ENCODE measurements at places on chromosomes 3 and 15. TPM values are rescaled to one million over a fixed set of nuclear protein-coding genes. Genes with fewer than 3 reads are reported as not detected.
A peak's percentile ranks its signal among the peaks of the same experiment; 100 is the strongest.

- H3K4me3 ChIP-seq, result no peak overlapping the region
- no peak for DNase-seq
- no peak overlapping the region for H3K27ac ChIP-seq
- H3K36me3 ChIP-seq, result no peaks in the 10 kb centered on the region
- H3K27me3 ChIP-seq, result no peaks in the 10 kb centered on the region
- no peaks in the 10 kb centered on the region for H3K4me1 ChIP-seq
Observed at GRCh38 chr15:70439880-70440279, 323.5 kb downstream of the UACA start.

DNA sequence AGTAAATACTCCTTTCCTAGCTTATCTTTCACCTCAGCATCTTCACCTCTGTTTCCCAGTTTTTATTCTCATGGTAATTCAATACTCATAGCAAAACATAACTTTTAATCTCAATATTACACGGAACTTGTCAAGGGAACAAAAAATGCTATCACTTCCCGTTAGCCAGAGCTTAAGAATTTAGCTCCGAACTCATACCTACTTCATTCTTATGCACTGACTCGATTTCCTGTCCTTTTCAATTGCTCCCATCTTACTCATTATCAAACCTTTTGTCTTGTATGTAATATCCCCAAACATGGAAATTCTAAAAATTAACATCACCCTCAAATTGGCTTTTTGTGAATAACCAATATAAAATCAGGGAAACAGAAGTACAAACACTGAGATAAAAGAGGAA is 28.2 kb downstream of the MYEF2 start:
- H3K4me1 ChIP-seq, result no peaks in the 10 kb centered on the region
- H3K27ac ChIP-seq, result no peak overlapping the region
- no peaks in the 10 kb centered on the region for H3K36me3 ChIP-seq

The ZBTB11 gene
- 12.1 TPM for total RNA-seq

DNA sequence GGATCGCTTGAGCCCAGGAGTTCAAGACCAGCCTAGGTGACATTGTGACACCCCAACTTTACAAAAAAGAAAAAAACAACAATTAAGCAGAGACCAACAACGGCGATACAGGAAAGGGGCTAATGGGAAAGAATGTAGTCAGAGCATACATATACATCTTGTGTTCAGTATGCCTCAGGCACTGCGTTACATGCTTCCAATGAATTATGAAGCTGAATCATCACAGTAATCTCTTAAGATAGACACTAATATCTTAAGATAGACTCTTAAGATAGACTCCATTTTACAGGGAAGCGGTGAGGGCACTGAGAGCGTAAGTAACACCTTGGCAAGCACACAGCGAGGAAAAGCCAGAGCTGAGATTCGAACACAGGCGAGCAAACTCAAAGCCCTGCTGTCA is 6.1 kb upstream of the LDHAL6B start:
- H3K27ac ChIP-seq, result no peak overlapping the region
- no peak for DNase-seq
- no peaks in the 10 kb centered on the region for H3K27me3 ChIP-seq
- no peaks in the 10 kb centered on the region for H3K4me1 ChIP-seq
- H3K4me3 ChIP-seq, result no peak overlapping the region

DNA sequence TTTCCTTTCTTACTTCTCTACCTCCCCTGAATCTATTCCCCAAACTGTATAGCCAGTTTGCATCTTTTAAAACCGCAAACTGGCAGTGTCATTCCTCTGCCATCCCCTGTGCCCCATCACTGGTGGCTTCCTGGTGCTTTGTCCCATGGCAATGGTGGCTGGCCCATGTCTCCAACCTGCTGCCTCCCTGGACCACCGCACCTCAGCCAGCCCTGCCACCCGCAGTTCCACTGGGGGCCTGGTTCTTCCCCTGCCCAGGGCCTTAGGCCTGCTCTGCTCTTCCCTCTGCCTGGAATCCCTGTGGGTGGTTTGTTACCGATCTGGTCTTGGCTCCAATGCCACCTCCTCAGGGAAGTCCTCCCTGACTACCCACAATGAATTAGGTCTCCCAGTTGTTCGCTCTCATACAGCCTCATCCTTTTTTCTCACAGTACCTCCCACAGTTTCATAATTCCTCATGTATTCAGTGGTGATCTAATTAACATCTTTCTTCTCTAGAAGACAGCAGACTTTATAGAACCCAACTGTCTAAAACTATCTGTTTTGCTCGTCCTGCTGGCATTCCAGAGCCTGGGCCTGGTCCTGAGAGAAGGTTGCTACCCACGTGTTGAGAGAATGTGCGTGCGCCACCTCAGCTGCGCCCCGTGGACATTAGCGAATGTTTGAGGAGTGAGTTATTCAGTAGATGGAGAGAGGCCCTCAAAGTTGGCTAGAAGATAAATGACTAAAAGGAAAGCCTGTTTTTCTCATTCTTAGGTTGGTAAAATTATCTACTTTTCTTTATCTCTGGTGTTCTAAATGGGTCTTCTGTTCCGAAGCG is 130.1 kb downstream of the DNAJB8 start:
- H3K4me3 ChIP-seq, result no peak overlapping the region
- no peaks in the 10 kb centered on the region for H3K27me3 ChIP-seq
- peaks cover 5% of the 10 kb centered on the region for H3K36me3 ChIP-seq

GRCh38 chr3:134404366-134404885 is 30.2 kb upstream of the AMOTL2 start:
- H3K4me1 ChIP-seq, result peaks cover 7% of the 10 kb centered on the region
- H3K27ac ChIP-seq, result no peak overlapping the region
- no peaks in the 10 kb centered on the region for H3K27me3 ChIP-seq
- DNase-seq, result no peak
- no peaks in the 10 kb centered on the region for H3K36me3 ChIP-seq

- H3K4me1 ChIP-seq, result no peaks in the 10 kb centered on the region
- H3K27me3 ChIP-seq, result no peaks in the 10 kb centered on the region
- DNase-seq, result no peak
- no peak overlapping the region for H3K4me3 ChIP-seq
- H3K36me3 ChIP-seq, result no peaks in the 10 kb centered on the region
- H3K27ac ChIP-seq, result no peak overlapping the region
Observed at GRCh38 chr3:14077310-14077709, 47.4 kb downstream of the CHCHD4 start.

DNA sequence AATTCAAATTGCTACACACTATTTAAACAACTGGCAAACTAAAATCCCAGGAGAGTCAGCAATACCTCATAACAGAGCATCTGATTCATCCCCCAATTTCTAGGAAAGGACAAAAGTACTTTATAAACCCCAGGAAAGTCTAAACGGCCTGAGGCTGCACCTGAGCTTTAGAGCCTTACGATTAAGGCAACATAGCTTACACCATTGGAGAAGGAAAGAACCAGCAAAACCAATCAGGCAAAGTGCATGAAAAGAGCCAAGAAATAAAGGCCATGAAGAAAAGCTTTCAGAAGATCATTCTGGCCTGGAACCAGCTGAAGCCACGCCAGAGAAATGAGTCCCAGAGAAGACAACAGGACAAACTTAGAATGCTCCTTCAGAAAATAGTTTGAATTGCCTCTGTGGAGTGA is 48.1 kb downstream of the PTPN9 start:
- peak; percentile 86 for DNase-seq
- H3K4me3 ChIP-seq, result no peak overlapping the region
- peak overlapping the region; percentile 62 for H3K27ac ChIP-seq
- H3K4me1 ChIP-seq, result peaks cover 26% of the 10 kb centered on the region

DNA sequence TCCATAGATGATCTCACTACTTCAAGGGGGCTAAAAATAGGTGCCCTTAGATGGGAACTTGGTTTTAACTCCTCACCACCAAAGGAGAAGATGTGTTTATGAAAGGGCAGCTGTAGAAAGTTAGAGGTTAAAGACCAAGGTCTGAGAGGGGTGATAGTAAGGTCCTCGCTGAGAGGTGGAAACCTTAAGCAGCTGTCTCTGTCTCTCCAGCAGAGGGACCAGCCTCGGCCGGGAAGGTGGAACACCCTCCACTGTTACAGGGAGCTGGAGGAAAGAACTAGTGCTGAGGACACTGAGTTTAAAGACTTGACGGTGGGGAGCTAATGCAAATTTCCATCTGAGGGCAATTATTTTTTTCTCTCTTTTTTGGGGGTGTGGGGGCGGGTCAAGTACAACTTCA is 8.9 kb upstream of the RLBP1 start:
- no peak overlapping the region for H3K4me3 ChIP-seq
- no peaks in the 10 kb centered on the region for H3K27me3 ChIP-seq
- H3K36me3 ChIP-seq, result no peaks in the 10 kb centered on the region
- DNase-seq, result no peak

- H3K27ac ChIP-seq, result no peak overlapping the region
- H3K4me3 ChIP-seq, result no peak overlapping the region
- H3K36me3 ChIP-seq, result no peaks in the 10 kb centered on the region
- H3K4me1 ChIP-seq, result no peaks in the 10 kb centered on the region
- DNase-seq, result no peak
Observed at GRCh38 chr15:96638793-96639192, 308.3 kb downstream of the NR2F2 start.

- no peaks in the 10 kb centered on the region for H3K36me3 ChIP-seq
- H3K4me1 ChIP-seq, result no peaks in the 10 kb centered on the region
- DNase-seq, result no peak
- no peak overlapping the region for H3K27ac ChIP-seq
- no peak overlapping the region for H3K4me3 ChIP-seq
- no peaks in the 10 kb centered on the region for H3K27me3 ChIP-seq
Observed at GRCh38 chr15:66138096-66138783, 115.3 kb downstream of the MEGF11 start.

The ASB14 gene
- 5.0 TPM for total RNA-seq

DNA sequence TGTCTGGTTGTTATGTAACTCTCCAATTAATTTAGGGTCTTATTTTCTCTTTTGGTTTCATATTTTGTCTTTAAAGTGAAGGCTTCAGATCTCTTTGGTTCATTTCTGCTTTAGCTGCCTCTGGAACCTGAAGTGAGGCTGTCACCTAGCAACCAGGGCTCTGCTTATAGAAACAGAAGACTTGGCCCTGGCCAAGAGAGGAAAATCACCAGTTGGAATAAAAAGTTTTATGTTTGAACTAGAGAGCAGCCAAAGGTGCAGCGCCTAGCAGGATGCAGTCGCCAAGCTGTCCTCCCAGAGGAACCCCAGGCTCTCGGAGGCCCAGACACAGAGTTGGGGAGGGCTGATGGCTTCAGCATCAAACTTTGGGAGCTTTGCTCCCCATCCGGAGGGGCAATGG is 41.1 kb downstream of the LYZL4 start:
- H3K27me3 ChIP-seq, result no peaks in the 10 kb centered on the region
- H3K4me1 ChIP-seq, result no peaks in the 10 kb centered on the region

- H3K4me1 ChIP-seq, result no peaks in the 10 kb centered on the region
- no peaks in the 10 kb centered on the region for H3K36me3 ChIP-seq
- no peak overlapping the region for H3K27ac ChIP-seq
- no peaks in the 10 kb centered on the region for H3K27me3 ChIP-seq
- DNase-seq, result no peak
- no peak overlapping the region for H3K4me3 ChIP-seq
Observed at GRCh38 chr3:30779686-30780287, 114.7 kb downstream of the GADL1 start.

The CCR2 gene
- 1.0 TPM for total RNA-seq

- H3K36me3 ChIP-seq, result no peaks in the 10 kb centered on the region
- DNase-seq, result no peak
- H3K4me3 ChIP-seq, result no peak overlapping the region
- no peaks in the 10 kb centered on the region for H3K27me3 ChIP-seq
Observed at GRCh38 chr15:52496776-52497470, 31.8 kb downstream of the MYO5A start.

Measured in psoas muscle (tissue), 8 donors.